Activated CD4-positive, alpha-beta T cell treated with anti-CD3 and anti-CD28 coated beads for 4 hours (primary cell): ENCODE measurements at places on chromosomes 1 and 21.
A peak's percentile ranks its signal among the peaks of the same experiment; 100 is the strongest.

GRCh38 chr1:74772945-74773344 is 40.0 kb downstream of the TYW3 start:
- DNase-seq: no peak

DNA sequence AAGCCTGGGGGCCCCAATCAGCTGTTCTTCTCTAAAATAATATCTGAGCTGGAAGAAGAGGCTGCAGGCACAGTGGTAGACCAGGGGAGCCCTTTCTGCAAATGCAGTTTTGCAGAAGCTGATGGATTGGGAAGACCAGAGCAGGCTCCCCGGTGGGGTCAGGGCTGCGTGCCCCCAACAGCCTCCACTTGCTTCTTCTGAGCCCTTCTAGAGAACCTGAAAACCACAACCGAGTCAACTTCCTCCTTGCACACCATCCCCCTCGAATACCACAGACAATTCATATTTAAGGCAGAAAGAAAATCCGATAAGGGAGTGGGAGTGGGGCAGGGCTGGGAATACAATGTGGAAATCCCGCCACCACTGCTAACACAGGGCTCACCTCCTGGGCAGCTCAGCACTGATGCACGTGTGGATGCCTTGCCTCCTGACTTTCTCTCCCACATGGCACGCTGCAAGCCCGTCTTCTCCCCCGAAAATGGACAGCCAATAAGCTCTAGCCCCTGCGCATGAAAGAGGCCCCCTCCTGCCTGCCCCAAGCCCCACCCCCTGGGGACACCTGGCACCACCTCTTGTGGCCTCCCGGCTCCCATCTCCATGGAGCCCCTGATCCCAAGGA is 25.4 kb upstream of the ALDH4A1 start:
- peak; percentile 38 for DNase-seq

DNA sequence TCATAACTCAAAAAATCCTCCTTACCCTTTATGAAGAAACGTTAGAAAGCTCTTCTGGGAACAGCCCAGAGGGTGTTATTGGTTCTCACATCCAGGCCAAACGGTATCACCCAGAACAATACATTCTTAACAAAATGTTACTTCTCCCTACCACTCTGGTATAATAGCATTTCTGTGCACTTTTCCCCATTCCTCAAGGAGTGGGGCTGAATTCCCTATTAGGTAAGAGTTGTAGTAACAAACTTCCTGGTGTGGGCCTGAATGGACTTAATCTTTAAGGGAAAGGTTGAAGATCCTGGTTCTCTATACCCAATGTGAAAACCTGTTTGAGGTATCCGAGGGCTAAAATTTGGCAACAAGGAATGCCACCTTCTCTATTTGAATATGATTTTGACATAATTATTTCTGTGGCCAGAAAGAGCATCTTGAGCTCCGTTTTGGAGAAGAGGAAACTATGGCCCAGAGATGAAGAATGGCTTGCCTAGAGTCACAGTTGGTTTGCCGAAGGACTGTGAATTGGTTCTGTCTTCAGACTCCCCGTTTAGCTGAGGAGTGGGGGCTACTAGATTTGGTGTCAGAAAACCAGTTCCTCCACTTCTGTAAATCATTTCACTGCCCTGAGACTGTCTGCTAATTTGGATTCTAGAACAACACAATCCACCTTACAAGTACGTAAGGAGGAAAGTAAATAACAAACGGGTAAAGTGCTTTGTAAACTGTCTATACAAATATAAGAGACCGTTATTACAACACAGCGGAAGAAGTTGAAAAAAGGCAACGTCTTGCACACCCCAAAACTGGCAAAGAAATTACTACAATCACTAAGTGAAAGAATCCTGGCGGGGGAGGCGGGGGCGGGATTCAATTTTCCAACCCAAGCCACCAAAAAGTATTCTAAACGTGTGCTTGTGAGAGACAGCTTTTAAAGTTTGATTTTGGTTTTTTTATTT is 2.3 kb downstream of the ANP32E start:
- DNase-seq: peak; percentile 65

GRCh38 chr21:29164323-29164942 is 34.0 kb downstream of the MAP3K7CL start:
- DNase-seq: no peak

- DNase-seq: no peak
Observed at GRCh38 chr1:92791487-92792066, 6.7 kb upstream of the EVI5 start.

DNA sequence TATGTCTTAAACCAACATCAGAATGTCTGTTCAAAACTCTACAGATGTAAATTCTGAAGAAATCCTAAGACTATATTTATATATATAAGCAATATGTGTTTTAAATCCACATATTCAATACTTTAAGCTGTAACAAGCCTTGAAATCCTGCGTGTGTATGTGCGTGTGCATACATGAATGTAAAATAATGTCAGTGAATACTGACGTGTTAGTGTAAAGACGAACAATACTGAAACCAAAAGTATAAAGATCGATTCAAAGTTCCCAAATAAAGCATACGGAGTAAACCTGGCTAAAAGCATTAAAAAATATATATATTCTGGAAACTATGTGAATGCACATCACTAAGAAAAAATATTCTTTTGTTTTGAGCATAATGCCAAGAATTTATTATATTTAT is 668.6 kb upstream of the NCAM2 start:
- no peak for DNase-seq
